ENCODE measurements at places on chromosomes 5 and 9.

DNA sequence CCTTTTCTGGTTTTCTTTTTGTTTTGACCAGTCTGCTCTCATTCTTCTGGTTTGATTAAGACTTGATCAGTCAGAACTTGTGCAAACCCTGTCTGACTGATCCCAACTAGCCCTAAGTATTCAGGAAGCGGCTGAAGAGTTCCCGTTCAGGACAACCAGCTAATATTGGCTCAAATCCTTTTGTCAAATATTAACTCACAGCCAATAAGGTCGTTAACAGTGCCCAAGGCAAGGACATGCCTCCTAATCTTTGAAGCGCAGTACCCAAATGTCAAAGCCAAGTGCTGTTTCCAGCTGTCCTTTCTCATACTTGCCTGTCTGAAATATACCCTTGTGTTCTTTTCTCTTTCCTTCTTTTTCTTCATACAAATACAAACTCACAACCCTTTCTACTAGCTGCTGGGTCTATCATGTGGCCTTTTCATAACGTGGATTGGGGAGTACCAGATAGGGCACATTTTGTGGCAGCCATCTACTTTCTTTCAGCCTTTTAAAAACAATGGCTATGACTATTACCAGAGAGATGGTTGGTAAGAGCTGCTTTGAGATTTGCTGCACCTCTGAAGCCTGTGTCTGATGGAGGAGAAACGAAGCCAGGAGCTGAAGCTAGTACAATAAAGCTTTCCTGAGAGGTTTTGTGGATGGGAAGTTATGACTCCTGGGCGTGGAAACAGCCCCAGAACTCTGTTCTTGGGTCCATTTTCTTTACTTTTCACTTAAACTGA, 266.4 kb upstream of the ZNF608 start:
- DNase-seq, result no peak

- DNase-seq, result no peak
Measured at GRCh38 chr5:39459071-39459470, 34.3 kb upstream of the DAB2 start.

DNA sequence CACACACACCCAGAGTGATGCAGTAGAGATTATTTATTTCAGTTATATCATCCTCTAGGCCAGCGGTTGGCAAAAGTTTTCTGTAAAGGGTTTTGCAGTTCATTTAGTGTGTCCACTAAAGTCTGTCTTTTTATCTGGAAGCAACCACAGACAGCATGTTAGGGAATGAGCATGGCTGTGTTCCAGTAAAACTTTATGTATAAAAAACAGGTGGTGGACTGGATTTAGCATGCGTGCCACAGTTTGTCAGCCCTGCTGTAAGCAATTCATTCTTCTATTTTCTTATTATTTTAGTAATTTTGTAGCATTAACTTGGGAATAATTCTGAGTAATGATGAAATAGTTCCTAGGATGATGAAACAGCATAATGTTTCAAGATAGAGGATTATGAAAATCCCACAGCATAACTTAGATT, 51.7 kb downstream of the CCNH start:
- no peak for DNase-seq

GRCh38 chr5:6745706-6746222, 32.5 kb downstream of the TENT4A start:
- no peak for DNase-seq

GRCh38 chr5:95072281-95072680, 212.6 kb downstream of the MCTP1 start:
- DNase-seq, result no peak

DNA sequence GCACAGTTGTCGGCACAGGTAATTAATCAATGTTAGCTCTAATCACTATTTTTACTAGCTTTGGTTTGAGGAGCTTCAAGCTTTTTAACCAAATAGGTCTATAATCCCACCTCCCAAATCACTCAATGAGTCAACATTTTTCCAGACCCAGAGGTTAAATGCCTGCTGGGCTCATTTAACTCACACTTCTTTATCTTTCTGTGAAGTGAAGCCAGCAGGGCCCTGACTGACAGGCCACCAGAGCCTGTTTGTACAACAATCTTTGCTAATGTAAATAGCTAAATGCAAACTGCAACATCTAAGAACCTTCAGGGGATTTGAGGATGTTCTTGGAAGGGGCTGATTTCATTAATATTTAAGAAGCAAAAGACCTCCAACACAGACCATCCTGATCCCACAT, 98.4 kb upstream of the NREP start:
- DNase-seq, result no peak

DNA sequence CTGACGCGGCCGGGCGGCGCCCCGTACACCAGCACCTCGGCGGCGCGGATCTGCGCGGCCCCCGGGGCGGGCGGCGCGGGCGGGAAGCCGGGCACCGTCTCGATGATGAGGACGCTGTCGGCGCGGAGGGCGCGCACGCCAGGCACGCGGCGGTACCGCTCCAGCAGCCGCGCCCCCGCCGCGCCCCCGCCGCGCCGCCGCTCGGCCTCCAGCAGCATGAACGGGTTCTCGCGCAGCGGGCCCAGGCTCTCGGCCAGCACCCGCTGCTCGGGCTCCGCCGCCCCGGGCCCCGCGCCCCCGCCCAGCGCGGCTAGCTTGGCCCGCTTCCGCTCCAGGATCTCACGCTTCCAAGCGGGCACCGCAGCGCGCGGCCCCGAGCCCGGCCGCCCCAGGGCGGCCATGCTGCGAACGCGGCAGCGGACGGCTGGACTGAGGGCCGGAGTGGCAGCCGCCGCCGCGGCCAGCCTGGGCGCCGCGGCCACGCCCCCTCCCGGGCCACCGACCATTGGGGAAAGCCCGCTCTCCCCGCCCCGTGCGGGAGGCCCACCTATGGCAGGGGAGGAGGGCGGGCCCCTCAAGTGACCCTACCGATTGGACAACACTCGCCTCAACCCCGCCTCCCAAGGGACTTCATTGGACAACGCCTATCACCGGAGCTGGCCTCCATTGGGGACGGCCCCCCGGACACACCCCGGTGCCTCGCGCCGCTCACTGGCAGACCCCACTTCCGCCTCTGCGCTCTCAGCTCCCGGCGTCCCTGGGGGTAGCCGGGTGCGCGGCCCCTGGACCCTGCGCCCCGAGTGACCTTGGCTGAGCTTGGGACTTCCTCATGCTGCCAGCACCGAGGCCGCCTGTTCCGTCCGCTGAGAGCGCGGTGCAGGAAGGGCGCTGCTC, at the start of gene TPRN:
Gene TPRN, minus strand, starts transcription at position 431 of the 894 bp plus-strand sequence. Its CDS starts 30 bp downstream, at position 401.
- DNase-seq, result peak; percentile 97

DNA sequence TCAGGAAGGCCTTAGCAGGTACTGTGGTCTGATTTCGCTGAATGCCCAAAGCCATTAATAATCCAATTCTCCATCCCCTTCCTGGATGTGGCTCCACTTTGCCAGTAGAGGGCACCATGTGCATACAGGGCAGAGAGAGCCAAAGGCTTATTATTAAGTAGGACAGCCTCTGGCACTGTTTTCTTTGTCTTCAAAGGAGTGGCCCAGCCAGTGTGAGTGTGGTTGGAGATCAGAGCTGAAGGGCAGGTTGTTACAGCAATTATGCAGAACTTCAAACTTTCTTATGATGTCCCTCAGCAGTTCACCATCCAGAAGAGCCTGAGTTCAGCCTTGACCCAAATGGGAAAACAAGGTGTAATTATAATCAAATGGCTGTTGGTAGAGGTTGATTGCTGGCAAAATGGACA, 38.6 kb upstream of the CEMIP2 start:
- DNase-seq, result no peak

- no peak for DNase-seq
Measured at GRCh38 chr5:128774605-128775004, 190.7 kb upstream of the SLC27A6 start.

DNA sequence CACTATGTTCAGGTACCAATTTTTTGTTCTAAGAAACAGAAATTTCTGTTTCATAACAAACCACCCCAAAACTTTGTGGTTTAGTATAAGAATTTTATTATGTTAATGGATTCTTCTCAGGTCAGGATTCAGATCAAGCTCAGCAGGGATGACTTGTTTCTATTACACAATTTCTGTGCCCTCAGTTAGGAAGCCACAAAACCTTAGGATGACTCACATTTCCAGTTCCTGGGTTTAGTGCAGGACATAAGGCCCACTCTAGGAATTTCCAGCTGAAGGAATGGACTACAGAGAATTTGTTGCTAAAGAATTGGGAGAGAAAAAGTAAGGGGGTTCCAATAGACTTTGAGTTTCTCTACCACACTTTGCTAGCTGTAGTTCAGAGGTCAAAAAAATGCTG, 629.3 kb downstream of the ANXA1 start:
- DNase-seq, result no peak

DNA sequence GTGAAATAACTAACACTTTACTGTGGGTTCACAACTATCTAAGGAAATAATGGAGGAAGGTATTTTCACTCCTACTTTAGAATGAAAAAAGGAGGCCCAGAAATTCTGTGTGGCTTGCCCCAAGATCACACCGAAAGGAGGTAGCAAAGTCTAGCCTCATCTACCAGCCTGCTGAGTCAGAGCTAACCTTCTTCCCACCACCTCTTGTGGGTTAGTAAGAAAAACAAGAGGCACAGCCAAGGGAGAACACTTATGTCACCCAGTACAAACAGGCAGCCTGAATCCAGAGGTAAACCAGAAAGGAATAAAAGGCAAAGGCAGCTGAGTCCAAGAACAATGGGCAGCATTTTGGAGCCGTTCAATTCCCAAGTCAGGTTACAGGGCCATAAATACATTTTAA, 91.9 kb upstream of the RASEF start:
- DNase-seq, result no peak

- no peak for DNase-seq
Measured at GRCh38 chr5:130496215-130496614, 592.0 kb downstream of the CHSY3 start.

DNA sequence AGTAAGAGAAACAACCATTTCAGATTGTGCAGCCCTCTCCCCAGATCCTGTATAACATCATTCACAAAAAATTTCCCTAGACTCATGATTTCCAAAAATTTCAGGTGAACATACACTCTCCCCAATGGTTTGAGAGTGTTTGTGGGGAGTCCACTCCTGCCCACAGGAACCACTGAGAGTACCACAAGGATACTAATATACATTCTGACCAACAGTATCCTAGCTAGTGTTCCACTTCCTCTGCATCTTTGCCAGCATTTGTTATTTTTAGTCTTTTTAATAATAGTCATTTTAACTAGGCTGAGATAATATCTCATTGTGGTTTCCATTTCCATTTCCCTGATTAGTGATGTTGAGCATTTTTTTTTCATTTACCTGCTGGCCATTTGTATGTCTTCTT, 155.4 kb downstream of the DTWD2 start:
- no peak for DNase-seq

GRCh38 chr9:97740848-97741821, 44.0 kb upstream of the XPA start:
- peak; percentile 8 for DNase-seq

- DNase-seq, result no peak
Measured at GRCh38 chr9:134995792-134996120, 78.0 kb upstream of the FCN1 start.

GRCh38 chr5:178247481-178248456, 15.2 kb upstream of the PHYKPL start:
- no peak for DNase-seq

- no peak for DNase-seq
Measured at GRCh38 chr5:171309276-171310211, 496 bp downstream of the TLX3 start.

GRCh38 chr9:18296702-18297055, 177.3 kb upstream of the ADAMTSL1 start:
- no peak for DNase-seq

DNA sequence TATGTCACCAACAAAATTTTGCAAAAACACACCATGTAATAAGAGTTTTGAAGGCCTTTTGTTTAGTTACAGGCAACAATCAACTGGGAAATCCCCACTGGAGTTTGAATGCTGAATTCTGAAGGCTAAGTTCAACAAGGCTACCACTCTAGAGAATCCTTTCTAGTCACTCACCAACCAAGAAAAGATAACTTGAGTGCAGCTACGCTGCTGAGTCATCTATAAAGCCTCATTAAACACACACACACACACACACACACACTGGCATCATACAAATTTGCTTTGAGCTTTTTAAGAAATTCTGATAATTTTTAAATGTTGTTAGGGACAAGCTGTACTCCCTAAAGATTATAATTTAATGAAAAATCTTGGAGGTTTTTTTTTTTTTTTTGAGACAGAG, 219.6 kb downstream of the DENND1A start:
- DNase-seq, result no peak

DNA sequence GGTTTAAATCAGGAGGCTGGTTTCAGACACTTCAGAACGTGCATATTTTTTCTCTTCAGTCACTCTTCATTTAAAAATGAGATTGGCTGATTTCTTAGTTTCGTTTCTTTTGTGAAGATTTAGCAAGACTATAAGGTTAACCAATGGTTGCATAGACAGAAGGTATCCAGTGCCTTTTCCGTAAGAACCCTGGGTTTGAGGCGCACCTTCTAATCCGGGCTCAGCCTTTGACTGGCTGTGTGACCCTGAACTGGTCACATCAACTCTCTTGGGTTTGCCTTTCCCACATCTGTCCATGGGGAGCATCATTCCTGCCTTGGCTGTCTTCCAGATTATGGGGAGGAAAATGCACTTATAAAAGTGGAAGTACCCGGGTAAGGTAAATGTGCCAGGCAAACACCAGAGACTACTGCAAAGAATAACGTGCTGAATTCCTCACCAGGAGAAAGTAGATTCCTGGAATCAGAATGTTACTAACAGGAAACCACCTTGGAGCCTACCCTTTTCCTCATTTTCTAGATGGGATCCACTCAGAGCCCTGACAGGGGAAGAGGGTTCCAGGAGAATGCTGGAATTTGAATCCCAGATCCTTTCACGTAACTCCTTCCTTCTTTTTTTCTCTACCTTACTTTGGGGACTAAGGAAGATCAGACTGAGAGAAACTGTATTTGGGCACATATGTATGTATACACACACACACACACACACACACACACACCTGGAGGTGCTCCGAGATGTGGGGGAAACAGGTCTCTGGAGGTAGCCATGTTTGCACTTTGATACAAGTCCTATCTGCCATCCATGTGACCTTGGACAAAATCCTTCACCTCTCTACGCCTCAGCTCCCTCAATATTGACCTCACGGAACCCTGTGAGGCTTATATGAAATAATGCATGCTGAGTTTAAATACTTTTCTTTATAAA, 6.8 kb downstream of the HAND1 start:
- DNase-seq, result no peak

DNA sequence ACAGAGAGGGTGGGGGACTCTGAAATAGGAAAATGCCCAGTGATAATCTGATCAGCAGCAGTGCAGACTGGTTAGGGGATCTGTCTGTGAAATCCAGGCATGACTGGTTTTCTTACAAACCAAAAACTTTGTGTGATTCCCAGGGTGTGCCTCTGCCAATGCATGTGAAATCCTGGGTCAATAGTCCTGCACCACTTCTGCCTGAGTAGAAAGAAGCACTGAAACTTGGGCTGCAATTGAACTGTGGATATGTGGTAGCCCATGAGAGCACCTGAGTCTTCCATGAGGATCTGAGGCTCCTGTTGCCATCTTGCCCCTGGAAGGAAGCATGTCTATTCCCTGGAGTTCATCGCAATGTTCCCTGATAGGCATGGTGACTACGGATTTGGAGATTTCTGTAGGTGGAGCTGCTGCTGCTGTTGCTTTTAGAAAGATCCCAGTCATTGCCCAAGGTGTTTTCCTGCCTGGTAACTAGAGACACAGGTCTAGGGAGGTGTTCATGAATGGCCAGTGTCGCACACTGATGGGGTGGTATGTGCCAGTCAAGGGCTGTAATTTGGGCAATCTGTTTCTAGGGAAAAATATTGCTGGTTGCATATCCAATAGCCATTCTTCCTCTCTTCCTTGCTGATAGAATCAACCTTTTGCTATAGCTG, 146.7 kb downstream of the CARTPT start:
- DNase-seq, result no peak

- DNase-seq, result no peak
Measured at GRCh38 chr9:98187926-98188325, 4.5 kb downstream of the CORO2A start.

- DNase-seq, result no peak
Measured at GRCh38 chr5:54959673-54960418, 25.5 kb downstream of the ESM1 start.

Measured in stimulated activated CD4-positive, alpha-beta T cell treated with anti-CD3 and anti-CD28 coated beads, TNF-alpha, amount 100 ng/mL, for 1 hour (primary cell).